ENCODE measurements at places on chromosomes 5 and 9.
A peak's percentile ranks its signal among the peaks of the same experiment; 100 is the strongest.

GRCh38 chr5:41482715-41483114 lies 27.7 kb downstream of the PLCXD3 start:
- DNase-seq: no peak

DNA sequence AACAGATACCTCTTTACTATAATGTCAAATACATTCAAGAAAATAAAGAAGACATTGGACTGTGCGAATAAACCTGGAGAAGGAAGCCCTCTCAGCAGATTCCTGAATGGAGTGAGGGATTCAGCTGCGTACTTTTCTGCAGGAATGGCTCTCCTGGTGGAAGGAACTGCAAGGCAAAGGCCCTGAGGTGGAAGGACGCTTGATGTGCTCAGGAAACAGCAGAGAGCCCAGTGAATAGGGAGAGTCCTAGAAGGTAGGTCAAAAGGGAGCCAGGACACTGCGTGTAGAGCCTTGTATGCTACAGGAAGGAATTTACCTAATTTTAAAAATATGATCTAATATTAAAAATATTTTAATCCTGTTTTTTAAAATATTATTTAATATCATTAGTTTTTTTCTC lies 68.5 kb upstream of the TTC23L start:
- DNase-seq: no peak

GRCh38 chr9:99041618-99042017 lies 63.3 kb upstream of the TGFBR1 start:
- DNase-seq: no peak

DNA sequence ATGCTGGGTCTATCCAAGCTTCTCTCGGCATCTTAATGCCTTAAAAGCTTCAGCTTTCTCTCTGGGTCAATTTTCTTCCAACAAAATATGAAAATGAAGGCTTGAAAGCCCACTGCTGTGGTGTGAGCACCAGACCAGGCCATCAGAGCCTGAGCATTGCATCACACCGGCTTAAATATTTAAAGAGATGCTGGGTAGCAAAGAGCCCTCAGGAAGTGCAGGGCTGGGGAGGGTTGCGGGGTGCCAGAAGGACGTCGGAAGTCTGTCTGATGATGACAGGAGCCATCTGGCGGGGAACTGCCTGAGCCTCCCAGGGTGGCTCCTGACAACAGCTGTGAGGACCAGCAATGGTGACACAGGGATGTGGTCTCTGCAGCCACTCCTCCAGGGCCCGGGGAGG lies 185.5 kb downstream of the OLFM1 start:
- DNase-seq: no peak

DNA sequence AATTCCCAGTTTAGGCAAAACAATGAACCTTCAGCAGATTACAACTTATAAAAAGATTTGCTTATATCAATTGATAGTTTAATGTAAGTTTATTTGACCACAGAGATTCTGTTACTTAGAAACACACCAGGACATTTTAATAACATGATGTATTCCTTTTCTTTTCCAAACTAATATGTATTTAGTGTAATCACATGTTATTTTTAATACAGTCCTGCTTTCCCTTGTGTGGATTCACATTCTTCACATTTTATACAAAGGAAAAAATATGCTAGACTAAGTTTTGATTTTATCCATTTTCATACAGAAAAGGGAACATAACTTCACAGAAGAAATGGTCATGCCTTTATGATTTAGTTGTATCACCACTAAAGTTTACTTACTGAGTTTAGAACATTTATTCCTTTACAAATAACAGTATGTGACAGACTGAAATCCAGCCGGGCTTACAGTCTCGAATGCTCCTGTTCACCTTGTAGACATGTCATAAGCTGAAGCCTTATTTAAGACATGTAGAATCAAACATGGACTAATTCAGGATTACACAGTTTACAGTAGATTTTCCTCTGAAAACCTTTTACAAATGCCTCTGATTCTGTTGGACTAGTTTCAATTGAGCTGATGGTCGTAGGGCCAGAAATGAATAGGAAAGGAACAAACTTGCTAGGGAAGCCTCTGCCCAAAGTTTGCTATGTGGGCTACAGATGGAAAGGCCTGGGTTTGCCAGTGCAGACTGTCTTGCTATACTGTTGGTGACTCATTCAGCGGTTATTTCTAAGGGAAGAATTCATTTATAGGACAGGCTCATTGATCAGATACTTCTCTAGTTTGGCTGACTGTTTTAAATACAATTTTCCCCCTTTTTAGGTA lies 6.6 kb upstream of the ASPN start:
- no peak for DNase-seq

- no peak for DNase-seq
Observed at GRCh38 chr5:90483206-90483605, 8.5 kb downstream of the POLR3G start.

DNA sequence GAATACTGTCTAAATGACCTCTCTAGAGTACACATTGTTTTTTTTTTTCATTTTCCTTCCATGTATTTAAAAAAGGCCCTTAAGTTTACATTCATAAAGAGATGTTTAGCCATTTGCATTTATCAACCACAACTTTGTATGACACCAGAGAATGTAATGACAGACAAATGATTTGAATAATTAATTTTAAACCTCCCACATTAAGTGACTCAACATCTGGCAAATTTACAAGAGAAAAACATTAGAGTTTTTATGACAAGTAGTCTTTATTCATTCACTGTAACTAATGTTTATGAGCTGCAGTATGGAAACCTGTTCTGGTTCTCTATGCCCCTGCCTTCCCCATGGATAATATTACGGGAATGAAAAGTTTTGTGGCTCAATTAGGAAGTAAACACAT lies 1093.8 kb upstream of the CDH9 start:
- DNase-seq: no peak

GRCh38 chr5:8349855-8350254 lies 480.9 kb downstream of the MTRR start:
- no peak for DNase-seq

- no peak for DNase-seq
Observed at GRCh38 chr5:176436656-176437055, 11.5 kb upstream of the FAF2 start.

GRCh38 chr9:13481274-13481673 lies 201.8 kb upstream of the MPDZ start:
- DNase-seq: no peak

DNA sequence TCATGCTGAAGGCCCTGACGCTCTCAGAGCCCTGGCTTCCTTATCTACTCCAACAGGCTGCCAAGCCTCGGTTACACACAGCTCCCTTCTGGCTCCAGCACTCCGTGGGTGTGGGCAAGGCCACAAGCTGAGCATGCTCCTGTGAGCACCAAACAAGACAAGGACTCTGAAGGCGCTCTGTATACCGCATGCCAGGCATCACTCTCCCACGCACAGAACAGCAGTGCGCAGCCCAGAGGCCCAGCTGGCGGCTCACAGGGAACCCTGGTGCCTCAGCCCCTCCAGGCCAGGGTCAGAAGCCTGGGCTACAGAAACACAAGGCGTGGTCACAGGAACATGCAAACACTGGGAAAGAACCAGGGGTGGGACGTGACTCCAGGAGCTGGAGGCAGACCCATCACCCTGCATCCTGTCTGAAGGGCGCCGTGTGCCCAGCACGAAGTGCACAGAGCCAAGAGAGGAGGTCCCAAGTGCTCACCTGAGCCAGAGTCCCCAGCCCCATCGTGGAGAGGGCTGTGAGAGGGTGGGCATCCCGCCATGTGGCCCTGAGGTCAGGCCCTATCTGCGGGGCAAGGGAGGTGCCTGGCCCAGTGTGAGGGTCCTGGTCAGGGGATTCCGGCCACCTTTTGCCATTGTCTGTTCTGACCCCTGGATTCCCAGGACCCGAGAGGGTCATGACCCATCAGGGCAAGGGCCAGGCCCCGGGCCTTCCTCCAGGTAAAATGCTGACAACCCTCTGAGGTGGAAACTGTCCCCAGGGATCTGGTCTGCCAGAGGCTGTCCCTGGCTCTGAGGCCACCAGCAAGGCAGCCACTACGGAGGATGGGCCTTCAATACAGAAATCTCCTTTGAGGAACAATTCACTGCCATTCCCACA lies 54.7 kb downstream of the COL23A1 start:
- DNase-seq: no peak

DNA sequence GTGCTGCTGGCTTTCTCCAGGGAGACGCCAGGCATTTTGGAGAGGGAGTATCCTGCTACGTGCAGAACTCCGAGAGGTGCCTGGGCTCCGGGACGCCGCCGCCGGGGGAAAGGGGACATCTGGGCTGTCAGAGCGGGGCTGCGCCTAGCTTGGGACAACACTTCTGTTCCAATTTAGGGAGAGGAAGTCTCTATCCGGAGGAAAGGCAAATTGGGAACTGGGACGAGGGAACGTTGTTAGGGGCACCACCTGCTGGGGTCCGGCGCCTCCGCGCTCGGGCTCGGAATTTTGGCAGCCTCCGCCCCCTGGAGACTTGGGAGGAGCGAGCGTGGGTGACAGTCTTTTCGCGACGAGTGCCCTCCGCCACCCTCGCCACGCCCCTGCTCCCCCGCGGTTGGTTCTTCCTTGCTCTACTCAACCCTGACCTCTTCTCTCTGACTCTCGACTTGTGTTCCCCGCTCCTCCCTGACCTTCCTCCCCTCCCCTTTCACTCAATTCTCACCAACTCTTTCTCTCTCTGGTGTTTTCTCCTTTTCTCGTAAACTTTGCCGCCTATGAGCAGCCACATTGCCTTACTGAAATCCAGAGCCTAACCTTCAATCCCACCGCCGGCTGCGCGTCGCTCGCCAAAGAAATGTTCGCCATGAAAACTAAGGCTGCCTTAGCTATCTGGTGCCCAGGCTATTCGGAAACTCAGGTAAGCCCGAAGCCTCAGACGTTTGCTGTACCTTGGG lies 1.6 kb downstream of the TSLP start:
- peak; percentile 46 for DNase-seq

- DNase-seq: no peak
Observed at GRCh38 chr5:136620621-136621020, 255.3 kb upstream of the TRPC7 start.

GRCh38 chr9:138028596-138028995 lies 151.0 kb downstream of the CACNA1B start:
- no peak for DNase-seq

GRCh38 chr9:15541872-15542271 lies 11.0 kb upstream of the CCDC171 start:
- no peak for DNase-seq

- DNase-seq: no peak
Observed at GRCh38 chr9:80492221-80492620, 920.5 kb downstream of the TLE4 start.

- no peak for DNase-seq
Observed at GRCh38 chr5:179211068-179211467, 134.2 kb downstream of the ADAMTS2 start.

GRCh38 chr9:18700714-18701113 lies 226.8 kb downstream of the ADAMTSL1 start:
- no peak for DNase-seq

DNA sequence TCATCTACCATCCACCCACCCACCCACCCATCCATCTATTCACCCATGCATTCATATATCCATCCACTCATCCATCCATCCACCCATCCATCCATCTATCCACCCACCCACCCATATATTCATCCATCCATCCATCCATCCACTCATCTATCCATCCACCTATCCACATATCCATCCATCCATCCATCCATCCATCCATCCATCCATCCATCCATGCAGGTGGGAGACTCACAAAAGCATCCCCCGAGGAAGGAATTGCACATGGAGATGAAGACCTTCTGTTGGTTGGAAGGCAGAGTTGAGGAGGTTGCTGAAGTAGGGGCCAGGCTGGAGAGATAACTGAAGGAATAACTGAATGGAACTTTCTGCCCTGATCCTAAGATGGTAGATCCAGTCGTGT lies 126.9 kb downstream of the RGS3 start:
- DNase-seq: no peak

DNA sequence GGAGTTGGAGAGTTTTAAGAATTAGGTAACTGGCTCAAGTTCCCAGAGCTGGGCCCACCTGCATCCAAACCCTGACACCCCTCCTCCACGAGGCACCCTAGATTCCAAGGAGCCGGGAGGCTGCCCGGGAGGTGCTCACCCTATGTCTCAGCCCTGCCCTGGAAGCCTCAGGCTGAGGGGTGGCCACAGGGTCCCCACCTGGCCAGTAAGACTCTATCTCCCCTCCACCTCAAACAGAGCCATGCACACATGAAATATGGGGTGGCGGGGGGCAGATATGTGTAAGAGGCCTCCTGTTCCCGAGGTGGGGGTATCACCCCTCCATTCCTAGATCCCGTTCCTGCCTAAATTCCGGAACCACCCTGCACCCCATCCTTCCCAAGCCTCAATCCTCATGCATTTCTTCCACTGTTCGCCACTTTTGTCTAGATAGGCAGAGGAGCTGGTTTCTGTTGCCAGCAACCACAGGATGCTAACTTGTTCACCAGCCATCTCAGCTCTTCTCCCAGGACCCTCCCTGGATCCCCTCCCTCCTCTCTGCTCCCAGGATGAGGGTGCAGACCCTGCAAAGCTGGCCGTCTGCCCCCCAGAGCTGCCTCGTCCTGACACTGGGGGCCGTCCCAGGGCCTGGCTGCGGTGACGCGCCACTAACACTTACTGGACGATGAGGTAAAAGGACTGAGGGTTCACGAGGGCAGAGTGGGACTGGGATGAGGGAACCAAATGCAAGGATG lies 44.1 kb downstream of the COL23A1 start:
- DNase-seq: no peak

GRCh38 chr5:157188270-157188669 lies 7.6 kb downstream of the ITK start:
- DNase-seq: no peak

DNA sequence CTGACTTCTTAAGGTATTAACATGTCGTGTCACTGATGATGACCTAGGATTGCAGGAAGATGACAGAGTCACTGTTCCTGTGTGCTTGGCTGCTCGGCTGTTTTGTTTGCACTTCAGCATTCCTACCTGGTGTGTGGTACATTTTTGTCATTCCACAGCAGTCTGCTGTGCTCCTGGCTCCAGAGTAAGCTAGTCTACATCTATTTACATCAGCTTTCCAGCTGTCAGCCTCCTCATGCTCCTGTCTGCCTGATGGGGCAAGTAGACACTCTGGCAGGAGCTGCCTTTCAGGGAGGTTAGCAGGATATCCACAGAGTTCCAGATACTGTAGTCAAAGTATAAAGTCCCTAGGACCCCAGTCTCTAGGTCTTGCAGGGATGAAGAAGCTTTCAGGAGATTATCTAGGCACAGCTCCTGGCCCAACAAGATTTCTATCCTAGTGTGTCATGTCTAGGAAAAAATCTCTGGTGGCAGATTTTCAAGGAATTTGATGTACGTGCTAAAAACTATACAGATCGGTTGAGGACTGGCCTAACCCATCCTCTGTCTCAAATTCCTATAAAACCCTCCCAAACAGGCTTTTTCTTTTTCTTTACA lies 28.4 kb downstream of the RUSC2 start:
- no peak for DNase-seq

- DNase-seq: no peak
Observed at GRCh38 chr5:5344051-5344571, 78.4 kb upstream of the ICE1 start.

DNA sequence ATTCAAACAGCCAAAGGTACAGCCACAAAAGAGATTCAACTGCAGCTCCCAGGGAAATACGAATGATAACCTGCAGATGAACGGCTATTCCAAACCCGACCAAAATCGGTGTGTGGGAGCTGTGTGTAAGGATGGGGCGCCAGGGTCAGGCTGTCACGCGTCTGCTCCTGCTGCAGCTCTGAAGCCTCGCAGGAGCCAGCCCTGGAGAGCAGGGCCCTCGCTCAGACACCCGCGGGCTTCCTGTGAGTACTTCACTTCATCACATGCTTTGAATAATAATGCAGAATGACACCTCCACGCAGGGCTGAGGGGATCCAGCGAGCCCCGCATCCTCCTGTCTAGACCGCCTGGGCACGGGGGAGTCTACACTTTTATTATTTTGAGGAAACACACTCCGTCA lies 307.5 kb upstream of the IRX2 start:
- no peak for DNase-seq

GRCh38 chr9:120289990-120290975 lies 289.7 kb downstream of the CDK5RAP2 start:
- DNase-seq: no peak

GRCh38 chr5:146872188-146872587 lies 6.4 kb downstream of the PPP2R2B start:
- no peak for DNase-seq
